Nephron progenitor cell (in vitro differentiated cells): ENCODE measurements at places on chromosomes 12 and 14.

DNA sequence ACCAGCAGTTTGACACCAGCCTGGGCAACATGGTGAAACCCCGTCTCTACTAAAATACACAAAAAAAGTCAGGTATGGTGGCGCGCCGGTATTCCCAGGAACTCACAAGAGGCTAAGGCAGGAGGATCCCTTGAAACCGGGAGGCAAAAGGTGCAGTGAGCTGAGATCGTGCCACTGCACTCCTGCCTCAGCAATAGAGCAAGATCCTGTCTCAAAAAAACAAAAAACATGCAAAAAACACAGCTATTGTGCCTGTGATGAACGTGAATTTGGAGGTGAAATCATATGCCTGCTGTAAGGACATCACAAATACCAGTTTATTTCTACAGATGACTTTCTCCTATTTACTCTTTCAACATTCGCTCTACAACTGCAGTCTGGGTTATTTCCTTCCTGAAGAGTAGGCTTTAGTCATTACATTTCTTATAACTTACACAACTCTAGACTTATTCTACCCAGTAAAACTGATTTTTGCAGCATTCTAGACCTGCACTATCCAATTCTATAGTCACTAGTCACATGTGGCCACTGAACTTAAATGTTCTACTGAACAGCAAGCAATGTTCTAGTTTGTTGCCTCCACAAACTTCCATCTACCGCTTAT, 48.3 kb downstream of the HNRNPC start:
- no peak for DNase-seq

DNA sequence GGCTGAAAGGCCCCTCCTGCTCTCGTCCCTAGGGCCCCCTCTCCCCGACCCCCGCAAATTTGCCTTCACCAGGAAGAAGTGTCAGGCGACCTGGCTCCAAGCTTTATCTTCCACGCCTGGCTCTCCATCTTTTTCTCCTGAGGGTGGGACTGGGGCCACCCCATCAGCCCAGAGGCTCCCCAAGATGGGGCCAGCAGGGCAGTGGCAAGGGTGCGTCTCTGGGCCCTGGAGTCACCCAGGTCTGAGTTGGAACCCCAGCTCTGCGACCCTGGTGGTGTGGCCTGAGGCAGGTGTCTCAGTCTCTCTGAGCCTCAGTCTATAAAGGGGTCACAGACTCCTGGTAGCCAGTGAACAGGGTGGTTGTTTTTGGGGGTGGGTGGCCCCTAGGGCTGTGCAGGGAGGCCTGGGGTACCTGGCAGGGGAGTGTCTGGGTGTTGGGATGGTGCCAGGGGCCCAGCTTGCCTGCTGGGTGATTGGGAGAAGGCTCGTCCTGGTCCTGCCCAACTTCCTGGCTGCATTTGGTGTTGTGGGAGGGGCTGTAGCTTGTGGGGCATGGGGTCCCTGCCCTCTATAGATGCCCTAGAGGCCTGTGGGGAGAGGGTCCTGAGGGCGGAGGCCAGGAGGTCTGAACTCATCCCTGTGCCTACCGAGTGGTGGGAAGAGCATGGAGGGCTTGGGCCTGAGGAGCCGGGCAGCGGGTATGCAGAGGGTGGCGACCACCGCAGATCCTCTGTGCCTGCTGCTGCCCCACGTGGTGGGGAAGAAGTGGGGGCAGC, 7.6 kb downstream of the KIF26A start:
- DNase-seq: peak; percentile 2

- DNase-seq: no peak
Measured at GRCh38 chr14:62364800-62365280, 602.6 kb downstream of the SNAPC1 start.

DNA sequence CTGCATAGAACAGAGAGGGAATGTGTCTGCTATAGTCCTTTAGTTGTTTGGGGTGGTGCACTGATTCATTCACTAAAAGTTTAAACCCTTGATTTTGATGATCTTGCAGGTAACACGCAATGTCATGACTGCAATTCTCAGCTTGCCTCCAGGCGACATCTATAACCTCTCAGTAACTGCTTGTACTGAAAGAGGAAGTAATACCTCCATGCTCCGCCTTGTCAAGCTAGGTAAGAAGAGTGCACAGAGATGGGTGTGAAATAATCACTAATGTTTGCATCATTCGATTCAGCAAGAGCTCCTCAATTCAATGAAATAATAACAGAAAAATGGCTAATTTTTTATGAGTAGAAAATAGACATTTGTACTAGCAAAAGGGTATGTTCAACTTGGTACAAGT, 203.7 kb downstream of the PTPRO start:
- DNase-seq: no peak

DNA sequence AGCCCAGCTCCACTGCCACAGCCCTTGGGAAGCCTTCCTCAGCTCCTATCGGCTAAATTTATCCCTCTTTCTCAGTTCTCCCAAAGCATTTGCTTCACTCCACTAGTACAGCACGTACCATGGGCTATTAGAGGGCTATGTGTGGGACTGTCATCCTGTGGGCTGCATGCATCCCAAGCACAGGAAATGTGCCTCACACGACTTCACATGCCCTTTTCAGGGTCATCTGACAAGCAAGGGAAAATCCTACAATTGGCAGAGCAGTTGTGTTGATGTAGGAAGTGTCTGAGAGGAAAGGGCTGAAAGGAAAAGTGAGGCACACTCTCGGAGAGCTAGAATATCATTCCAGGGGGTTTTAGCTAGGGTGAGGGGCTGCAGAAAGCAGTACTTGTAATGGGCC, 47.6 kb downstream of the NINJ2 start:
- no peak for DNase-seq

DNA sequence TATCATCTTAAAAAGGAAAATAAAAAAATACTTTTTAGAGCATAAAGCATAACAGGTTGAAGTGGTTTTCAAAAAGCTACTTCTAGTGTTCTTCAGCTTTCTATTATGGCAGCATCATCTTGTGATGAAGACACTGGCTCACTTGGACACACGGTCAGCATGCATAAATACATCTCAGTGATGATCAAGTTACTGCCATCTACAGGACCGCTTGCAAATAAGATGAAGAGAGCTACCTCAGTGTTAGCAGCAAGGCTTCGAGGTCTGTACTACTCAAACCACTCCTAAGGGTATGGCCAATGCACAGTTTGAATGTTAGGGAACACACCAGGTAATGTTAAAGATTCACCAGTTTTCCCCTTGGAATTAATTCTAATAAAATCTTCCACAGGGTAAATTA, 58.8 kb downstream of the GALC start:
- DNase-seq: no peak

DNA sequence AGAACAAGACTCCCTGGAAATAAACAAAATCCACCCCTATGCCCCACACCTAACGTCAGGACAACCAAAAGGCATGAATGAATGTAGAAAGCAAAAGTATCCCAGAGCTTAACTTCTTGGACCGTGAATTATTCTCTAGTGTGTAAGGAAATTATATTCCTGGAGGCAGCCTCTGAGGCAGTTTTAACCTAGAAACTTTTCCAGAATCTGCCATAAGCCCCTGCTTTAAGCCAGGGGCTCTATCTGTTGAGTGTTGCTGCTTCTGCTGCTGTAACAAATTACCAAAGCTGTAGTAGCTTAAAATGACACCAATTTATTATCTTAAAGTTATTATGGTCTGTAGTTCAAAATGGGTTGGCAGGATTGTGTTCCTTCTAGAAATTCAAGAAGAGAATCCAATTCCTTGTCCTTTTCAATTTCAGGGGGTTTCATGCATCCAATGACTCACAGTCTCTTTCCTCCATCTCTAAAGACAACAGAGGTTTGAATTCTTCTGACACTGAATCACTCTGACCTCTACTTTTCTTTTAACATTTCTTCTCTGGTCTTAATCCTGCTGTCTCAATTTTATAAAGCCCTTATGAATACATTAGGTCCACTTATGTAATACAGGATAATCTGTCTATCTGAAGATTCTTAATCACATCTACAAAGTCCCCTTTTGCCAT, 242.7 kb downstream of the ATXN7L3B start:
- no peak for DNase-seq

- peak; percentile 80 for DNase-seq
Measured at GRCh38 chr14:73269729-73270531, 32.6 kb downstream of the PAPLN start.

DNA sequence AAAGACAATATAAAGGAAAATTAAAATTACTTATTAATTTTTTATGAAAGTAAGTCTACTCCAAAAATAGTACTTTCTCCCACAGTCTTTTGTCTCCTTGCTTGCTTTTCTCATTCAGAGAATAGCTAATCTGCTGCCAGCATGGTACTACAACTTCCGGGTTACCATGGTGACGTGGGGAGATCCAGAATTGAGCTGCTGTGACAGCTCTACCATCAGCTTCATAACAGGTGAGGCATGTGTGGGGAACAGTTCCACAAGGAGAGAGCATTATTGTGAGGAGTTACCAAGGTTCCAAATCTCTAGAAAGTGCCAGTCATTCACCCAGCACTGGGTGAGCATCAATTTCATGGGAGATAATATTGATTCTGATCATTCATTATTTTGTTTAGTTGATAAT, 197.8 kb downstream of the PTPRO start:
- no peak for DNase-seq

- DNase-seq: no peak
Measured at GRCh38 chr12:116142936-116143898, 134.3 kb downstream of the MED13L start.

DNA sequence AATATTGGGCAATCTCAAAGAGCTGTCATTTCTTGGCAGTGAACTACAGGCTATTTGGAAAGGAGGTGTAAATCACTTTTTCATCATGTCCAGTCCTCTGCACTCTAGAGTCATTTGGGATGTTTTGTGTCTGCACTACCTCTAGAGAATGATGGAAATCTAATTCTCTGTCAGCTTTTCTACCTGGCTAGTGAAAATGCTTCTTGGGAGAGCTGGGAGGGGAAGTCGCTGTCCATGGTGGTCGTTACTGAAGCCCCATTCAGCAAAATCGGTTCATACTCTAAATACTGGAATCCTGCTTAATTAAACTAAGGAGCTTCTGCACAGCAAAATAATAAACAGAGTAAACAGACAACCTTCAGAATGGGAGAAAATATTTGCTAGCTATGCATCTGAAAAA, 251.8 kb downstream of the APAF1 start:
- peak; percentile 60 for DNase-seq

- DNase-seq: no peak
Measured at GRCh38 chr12:89664441-89664840, 44.2 kb downstream of the ATP2B1 start.

DNA sequence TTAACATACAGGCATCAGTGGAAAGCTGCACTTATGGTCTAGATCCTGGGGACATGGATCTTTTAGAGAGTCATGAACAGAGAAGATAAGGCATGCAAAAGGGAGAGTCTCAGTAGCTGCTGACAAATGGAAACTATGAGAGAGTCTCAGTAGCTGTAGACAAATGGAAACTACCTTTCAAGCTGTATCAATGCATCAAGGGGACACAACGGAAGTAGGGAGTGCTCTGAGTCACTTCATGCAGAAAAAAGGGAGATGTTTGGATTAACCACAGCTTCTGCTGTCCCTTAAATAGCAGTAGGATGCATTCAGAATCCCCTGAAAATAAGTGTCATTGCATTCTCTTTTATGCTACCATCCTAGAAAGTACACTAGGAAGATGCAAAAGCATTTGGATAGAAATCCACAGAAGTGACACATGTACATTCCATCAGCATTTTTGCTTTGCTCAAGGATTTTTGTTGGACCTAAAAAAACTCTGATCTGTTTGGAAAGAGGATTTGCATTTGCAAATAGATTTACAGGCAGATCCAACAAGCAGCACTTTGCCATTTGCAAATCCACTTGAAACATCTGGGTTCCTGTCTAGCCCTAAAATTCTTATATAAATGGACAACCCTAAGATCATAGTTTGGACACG, 227.5 kb upstream of the LMO3 start:
- no peak for DNase-seq

GRCh38 chr14:105865266-105865903, 339.0 kb downstream of the TMEM121 start:
- DNase-seq: no peak

DNA sequence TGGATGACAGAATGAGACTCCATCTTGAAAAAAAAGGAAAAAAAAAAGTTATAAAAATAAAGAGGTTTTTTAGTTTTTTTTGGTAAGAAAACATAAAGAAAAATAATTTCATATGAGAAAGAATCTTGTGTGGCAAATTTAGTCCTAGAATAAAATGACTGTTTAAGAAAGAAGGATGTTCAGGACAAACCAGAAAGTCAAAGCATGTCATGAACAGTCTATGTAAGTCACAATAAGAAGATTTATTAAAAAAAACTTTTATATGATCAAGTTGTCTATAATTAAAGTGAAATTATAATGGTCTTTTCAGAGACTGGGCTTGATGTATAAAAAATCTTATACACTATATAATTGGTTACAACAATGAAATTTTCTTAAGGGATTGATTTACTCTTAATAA, 68.1 kb upstream of the HECTD1 start:
- DNase-seq: no peak
